HFFc6 (cell line): ENCODE measurements at places on chromosomes 1 and 21. TPM values are rescaled to one million over a fixed set of nuclear protein-coding genes. Genes with fewer than 3 reads are reported as not detected.

DNA sequence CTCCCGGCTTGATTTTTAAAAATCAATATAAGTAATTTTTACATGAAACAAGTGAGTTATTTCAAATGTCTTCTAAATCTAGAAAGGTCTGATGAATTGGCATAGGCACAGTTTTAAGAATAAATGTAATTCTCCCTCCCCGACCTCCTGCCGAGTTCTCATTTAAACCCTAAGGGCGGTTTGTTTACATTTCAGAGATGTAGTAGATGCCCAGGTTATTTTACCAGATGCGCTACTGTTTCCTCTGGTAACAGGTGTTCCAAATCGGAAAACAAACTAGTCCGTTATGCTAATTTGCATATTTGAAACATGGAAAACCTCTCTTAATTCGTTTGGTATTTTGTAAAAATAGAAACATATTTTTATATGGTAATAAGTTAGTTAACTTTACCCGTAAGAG, 53.8 kb upstream of the CFAP126 start:
- DNase-seq: no peak

DNA sequence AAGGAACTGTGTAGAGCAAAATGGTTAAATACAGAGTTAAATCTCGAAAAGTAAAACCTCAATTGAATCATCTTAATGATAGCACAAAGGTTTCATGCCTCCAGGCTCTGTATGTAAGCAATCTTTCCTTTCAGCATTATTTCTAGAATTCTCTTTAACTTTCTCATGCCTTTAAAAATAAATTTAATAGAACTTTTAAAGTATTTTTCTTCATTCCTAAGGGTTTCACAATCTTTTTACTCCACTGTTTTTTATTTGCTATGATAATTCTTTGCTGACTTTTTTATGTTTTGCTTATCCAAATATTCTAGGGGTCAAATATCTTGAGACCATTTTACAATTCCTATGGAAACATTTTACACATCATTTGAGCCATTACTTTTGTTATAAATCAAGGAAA, 288.0 kb downstream of the BACH1 start:
- peak; percentile 19 for DNase-seq

- peak; percentile 95 for DNase-seq
Measured at GRCh38 chr1:172909606-172910326, 141.0 kb downstream of the TNFSF18 start.

GRCh38 chr1:51840743-51841461, 37.6 kb downstream of the NRDC start:
- no peak for DNase-seq

GRCh38 chr1:230883967-230884366, 15.6 kb upstream of the C1orf198 start:
- no peak for DNase-seq

- DNase-seq: no peak
Measured at GRCh38 chr1:1175221-1176062, 1.8 kb downstream of the TTLL10 start.

GRCh38 chr1:113055570-113055969, 17.4 kb upstream of the LRIG2 start:
- DNase-seq: no peak

DNA sequence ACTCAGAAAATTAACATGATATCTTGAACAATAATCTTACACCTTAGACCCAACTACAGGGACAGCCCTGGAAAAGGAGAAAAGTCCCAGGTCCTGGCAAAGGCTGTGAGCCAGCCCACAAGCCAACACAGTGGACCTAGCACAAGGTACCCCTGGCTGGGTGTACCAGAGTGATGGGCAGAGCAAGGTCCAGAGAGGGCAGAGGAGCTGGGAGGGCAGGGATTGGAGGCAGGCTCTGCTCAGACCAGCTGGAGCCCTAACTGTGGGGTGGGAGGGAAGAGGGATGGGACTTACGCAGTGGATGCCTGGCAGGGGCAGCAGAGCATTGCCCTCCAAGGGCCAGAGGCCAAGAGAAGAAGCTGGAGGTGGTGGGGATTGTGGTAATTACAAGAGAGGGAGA, 101.6 kb downstream of the KCND3 start:
- DNase-seq: no peak

DNA sequence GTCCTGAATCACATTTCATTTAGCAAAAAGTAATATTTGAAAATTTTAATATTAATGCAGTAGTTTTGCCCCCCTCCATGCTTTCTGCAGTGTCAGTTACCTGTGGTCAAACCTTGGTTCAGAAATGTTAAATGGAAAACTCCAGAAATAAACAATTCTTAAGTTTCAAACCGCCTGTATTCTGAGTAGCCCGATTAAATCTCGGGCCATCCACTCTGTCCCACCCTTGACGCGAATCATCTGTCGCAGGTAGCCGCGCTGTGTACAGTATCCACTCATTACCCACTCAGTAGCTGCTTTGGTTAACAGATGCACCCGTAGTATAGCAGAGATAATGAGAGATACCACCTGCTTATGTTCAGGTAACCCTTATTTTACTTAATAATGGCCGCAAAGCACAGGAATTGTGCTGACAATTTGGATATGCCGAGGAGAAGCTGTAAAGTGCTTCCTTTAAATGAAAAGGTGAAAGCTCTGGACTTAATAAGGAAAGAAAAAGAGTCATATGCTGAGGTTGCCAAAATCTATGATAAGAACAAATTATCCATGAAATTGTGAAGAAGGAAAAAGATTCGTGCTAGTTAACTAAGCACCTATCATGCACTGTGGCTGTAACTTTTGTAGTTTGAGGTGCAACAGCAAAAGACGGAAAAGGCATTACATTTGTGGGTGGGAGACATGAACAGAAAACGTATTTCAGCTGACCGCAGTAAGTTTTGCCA, 889 bp upstream of the SCYL3 start:
- no peak for DNase-seq

GRCh38 chr21:21188513-21189195, 190.4 kb downstream of the NCAM2 start:
- DNase-seq: no peak

DNA sequence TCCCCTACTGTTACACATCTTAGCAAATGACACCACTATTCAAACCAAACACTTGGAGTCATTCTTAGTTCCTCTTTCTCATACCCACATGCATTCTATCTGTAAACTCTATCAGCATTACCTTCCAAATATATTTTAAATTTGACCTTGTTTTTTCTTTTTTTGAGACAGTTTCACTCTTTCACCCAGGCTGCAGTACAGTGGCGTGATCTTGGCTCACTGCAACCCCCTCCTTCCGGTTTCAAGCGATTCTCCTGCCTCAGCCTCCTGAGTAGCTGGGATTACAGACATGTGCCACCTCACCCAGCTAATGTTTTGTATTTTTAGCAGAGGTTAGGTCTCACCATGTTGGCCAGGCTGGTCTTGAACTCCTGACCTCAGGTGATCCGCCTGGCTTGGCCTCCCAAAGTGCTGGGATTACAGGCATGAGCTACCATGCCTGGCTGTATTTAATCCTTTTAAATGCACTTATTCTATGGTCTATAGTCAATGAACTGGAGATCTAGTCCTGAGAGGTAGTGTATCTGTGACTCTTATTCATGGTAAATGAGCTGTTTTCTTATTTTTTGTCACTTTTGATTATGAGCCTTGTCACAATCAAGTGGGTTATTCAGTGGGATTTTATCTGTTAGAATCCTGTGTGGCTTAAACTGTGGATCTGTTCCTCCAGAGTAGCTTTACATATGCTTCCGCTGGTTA, 73.1 kb downstream of the GATAD2B start:
- DNase-seq: no peak

DNA sequence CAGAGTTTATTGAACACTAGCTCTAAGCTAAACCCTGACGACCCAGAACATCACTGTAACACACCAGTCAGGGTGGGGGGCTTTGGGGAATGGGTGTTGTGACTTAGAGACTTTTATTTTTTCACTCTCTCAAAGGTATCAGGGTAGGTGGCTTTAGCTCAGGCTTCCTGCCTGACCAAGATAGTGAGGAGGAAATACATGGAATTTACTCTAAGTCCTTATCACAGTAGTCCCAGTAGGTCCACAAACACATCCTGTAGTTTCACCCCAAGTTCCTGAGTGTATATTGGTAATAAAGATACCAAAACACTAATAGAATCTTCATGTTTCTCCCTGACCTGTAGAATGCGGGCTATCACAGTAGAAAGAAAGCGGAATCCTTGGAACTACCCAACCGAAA, 15.1 kb downstream of the GJA5 start:
- no peak for DNase-seq

GRCh38 chr1:203600782-203601513, 25.7 kb upstream of the ATP2B4 start:
- DNase-seq: no peak

- no peak for DNase-seq
Measured at GRCh38 chr1:6805004-6805416, 19.8 kb downstream of the CAMTA1 start.

DNA sequence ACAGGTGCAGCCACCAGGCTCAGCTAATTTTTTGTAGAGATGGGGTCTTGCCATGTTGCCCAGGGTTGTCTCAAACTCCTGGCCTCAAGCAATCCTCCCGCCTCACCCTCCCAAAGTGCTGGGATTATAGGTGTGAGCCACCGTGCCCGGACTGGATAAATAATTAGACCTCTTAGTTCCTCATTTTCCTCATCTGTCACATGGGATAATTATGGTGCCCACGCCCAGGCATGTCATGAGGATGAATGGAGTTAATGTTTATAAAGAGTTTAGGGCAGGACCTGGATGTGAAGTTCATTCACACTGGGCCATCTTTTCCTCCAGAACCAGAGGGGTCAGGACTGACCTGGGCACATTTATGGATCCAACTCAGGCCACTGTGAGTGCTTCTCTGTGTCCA, 23.7 kb downstream of the PADI3 start:
- no peak for DNase-seq

- no peak for DNase-seq
Measured at GRCh38 chr1:226981838-226982237, 41.7 kb downstream of the COQ8A start.

DNA sequence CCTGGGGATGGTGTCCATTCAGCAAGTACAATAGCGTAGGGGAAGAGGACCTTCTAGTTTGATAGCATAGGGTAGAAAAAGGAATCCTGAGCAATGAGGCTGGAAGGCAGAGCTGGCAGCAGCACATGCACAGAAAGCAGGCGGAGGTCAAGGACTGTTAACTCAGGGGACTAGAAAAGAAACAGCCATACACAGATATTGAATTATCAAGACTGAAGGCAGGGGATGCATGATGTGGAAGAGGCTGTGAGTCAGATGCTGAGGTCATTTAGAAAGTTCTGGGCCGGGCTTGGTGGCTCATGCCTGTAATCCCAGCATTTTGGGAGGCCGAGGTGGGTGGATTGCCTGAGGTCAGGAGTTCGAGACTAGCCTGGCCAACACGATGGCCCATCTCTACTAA, 65.6 kb downstream of the OPTC start:
- DNase-seq: peak; percentile 91

DNA sequence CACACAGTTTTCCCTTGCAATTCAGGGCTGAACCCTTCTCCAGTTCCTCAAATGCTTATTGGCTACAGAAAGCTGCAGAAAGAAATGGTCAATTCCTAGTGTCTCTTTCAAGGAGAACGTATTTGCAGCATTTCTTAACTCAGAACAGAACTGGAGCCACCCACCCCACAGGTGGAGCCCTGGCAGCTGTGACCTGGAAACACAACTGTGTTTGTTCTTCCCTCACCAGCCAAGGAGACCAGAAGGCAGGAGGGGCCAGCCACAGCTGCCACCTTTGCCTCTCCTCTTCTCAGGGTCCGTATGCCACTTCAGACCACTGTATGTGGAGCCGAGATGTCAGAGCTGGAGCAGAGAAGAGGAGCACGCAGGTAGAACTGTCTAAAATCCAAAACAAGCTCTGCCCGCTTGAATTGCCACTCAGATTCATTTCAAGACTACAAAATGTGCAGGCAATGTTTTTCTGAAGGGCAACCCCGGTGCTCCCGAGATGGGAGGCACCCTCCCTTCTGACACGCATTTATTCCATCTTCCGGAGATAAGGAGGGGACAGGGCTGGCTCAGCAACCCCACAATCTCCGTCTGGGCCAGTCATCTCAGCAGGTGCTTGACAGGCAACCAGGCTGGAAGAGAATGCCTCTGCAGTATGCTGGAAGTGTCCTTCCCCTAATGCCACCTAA, 16.7 kb downstream of the CD247 start:
- DNase-seq: no peak

GRCh38 chr1:80244372-80244771, 1237.8 kb upstream of the ADGRL4 start:
- no peak for DNase-seq

- peak; percentile 92 for DNase-seq
Measured at GRCh38 chr21:25934771-25935224, 200.0 kb downstream of the GABPA start.

DNA sequence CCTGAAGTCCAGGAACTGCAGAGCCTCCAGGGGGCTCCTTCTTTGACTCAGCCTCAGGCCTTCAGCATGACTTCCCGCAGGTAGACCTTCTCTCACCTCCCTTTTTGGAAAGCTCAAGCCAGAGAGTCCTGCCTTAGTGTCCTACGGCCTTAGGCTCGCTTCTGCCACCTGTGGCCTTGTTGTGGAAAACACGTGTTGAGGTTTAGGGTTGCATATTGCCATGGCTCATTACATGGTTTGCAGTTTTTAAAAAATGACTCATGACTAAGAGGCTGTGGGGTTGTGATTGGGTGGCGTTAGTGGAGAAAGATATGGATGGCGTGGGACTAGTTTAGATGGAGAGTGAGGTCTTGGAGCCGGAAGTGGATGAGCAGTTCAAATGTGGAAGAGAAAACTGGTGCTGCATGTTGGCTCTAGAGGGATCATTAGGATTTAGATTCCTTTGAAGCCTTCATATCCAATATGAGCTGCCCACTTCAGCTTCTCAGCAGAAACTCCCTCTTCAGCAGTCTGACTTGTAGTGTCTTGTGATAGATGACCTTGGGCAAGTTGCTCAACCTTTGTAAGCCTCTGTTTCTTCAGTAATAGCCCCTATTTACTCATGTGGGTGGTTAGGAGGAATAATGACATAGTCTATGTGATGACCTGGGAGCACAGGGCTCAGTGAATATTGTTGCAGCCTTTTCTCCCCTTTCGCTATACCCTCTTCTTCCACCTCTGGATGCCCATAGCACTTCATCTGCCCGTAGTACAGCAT, 6.5 kb upstream of the FGGY start:
- DNase-seq: peak; percentile 27

DNA sequence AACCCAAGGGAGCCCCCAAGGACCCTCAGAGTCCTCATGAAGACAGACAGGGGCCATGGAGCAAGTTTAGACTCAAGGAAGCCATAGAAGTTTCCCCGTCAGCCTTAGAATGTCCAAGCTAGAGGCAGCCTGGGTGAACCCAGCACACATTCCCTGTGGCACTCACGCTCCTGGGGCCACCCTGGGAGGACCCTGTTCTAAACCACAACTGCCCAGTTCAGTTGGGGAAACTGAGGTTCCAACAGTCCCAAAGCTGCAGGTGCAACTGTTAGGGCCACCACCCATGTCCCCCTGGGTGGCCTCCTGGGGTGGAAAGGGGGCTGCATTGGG, 9.3 kb downstream of the WNT3A start:
- no peak for DNase-seq

- peak; percentile 6 for DNase-seq
Measured at GRCh38 chr1:165562571-165562970, 18.8 kb downstream of the LRRC52 start.

The BRDT gene
- not detected in 2 replicates for total RNA-seq

The KCNE2 gene
- not detected in 2 replicates for total RNA-seq

The KRTAP7-1 gene
- total RNA-seq: not detected in 3 replicates

The UTP11 gene
- total RNA-seq: 42.8 to 50.3 TPM (median 44.2 TPM) in 3 replicates

The OR2T35 gene
- total RNA-seq: not detected in 3 replicates

The CFAP141 gene
- total RNA-seq: not detected in 3 replicates
